ENCODE measurements at places on chromosomes 12 and 14.

GRCh38 chr14:77092676-77093075 is 5.4 kb upstream of the CIPC start:
- no peak overlapping the region for H3K27ac ChIP-seq
- DNase-seq: no peak
- H3K4me1 ChIP-seq: no peaks in the 10 kb centered on the region

GRCh38 chr12:82524641-82525040 is 162.1 kb upstream of the TMTC2 start:
- H3K27me3 ChIP-seq: no peaks in the 10 kb centered on the region
- no peak for DNase-seq
- no peak overlapping the region for H3K4me3 ChIP-seq
- H3K27ac ChIP-seq: no peak overlapping the region
- no peaks in the 10 kb centered on the region for H3K4me1 ChIP-seq
- no peaks in the 10 kb centered on the region for H3K36me3 ChIP-seq

- no peaks in the 10 kb centered on the region for H3K4me1 ChIP-seq
- no peak overlapping the region for H3K4me3 ChIP-seq
- H3K27ac ChIP-seq: no peak overlapping the region
- no peak for DNase-seq
- H3K27me3 ChIP-seq: no peaks in the 10 kb centered on the region
Observed at GRCh38 chr14:61406675-61407074, 85.3 kb downstream of the PRKCH start.

DNA sequence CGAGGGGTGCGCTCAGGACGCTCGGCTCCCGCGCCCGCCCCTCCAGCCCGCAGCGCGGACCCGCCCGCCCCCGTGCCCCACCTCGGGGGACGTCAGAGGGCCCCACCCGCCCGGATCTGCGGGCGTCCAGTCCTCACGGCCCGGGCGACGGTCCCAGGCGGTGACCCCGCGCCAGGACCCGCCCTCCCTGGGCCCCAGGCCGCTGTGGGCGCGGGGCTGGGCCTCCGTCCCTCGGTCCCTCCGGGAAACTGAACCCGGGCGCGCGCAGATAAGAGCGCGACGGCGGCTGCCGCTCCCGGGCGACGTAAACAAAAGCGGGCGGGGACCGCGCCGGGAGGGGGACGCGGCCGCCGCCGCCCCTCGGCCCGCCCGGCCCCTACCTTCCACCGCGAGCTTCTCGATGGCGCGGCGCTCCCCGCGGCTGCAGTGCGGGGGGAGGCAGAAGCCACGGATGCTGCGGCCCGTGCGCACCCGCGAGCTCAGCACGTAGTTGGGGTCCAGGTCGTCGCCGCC is 1.1 kb downstream of the CKB start:
- peak; percentile 63 for DNase-seq
- peak overlapping the region; percentile 61 for H3K4me3 ChIP-seq
- H3K27me3 ChIP-seq: no peaks in the 10 kb centered on the region
- H3K36me3 ChIP-seq: no peaks in the 10 kb centered on the region

GRCh38 chr14:101219896-101220703 is 316.6 kb upstream of the RTL1 start:
- H3K4me1 ChIP-seq: peaks cover 6% of the 10 kb centered on the region
- H3K27ac ChIP-seq: no peak overlapping the region
- H3K36me3 ChIP-seq: no peaks in the 10 kb centered on the region
- DNase-seq: no peak

GRCh38 chr14:32307881-32308582 is 21.1 kb upstream of the AKAP6 start:
- H3K4me1 ChIP-seq: no peaks in the 10 kb centered on the region
- no peak overlapping the region for H3K4me3 ChIP-seq
- H3K36me3 ChIP-seq: no peaks in the 10 kb centered on the region
- H3K27me3 ChIP-seq: no peaks in the 10 kb centered on the region
- DNase-seq: no peak

- H3K4me1 ChIP-seq: no peaks in the 10 kb centered on the region
- no peak overlapping the region for H3K27ac ChIP-seq
- no peak overlapping the region for H3K4me3 ChIP-seq
- no peaks in the 10 kb centered on the region for H3K27me3 ChIP-seq
- H3K36me3 ChIP-seq: no peaks in the 10 kb centered on the region
Observed at GRCh38 chr12:93616584-93617101, 44.2 kb downstream of the SOCS2 start.

- no peak for DNase-seq
- H3K27me3 ChIP-seq: no peaks in the 10 kb centered on the region
- no peak overlapping the region for H3K27ac ChIP-seq
- H3K4me3 ChIP-seq: no peak overlapping the region
- no peaks in the 10 kb centered on the region for H3K36me3 ChIP-seq
Observed at GRCh38 chr12:128796439-128797118, 27.2 kb downstream of the SLC15A4 start.

GRCh38 chr12:13596714-13597113 is 384.7 kb downstream of the GRIN2B start:
- H3K27ac ChIP-seq: no peak overlapping the region
- no peaks in the 10 kb centered on the region for H3K36me3 ChIP-seq
- no peaks in the 10 kb centered on the region for H3K4me1 ChIP-seq
- H3K4me3 ChIP-seq: no peak overlapping the region

DNA sequence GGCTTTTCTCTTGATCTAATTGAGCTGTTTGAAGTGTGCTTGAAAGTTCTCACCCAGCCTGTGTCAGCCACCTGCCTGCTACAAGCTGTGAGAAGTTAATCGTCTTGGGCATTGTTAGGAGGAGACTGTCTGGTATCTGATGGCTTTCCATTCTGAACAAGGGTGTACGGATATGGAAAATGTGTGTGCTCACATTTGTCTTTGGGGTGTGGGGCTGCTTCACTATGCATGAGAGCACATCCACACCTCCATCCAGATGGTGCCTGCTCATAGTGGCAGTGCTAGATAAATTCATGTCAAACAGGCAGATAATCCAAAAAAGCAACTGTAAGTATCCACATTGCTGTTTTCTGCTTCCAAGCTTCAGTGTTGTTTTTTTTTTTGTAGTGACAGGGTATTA is 462.2 kb downstream of the DIO2 start:
- DNase-seq: no peak
- H3K4me1 ChIP-seq: no peaks in the 10 kb centered on the region
- H3K27ac ChIP-seq: no peak overlapping the region
- H3K36me3 ChIP-seq: no peaks in the 10 kb centered on the region

DNA sequence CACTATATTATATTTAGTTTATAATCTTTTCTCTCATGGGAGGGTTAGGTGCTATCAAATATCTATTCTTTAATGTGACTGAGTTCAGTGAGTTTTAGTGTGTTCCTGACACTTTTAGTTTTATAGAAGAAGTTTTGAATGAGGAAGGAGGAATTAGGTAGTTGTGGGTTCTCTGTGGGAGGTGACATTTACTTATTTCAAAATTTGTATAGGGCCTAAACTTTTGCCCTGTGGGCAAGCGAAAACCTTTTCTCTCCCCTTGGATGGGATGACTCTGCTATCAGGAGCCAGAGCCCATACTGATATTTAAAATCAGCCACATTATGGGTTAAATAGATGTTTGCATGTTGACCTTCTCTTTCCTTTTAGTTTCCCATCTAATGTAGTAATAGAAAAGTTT is 43.6 kb downstream of the SPATS2 start:
- H3K27me3 ChIP-seq: no peaks in the 10 kb centered on the region
- no peak overlapping the region for H3K4me3 ChIP-seq
- no peak for DNase-seq
- H3K4me1 ChIP-seq: peaks cover 1% of the 10 kb centered on the region
- no peak overlapping the region for H3K27ac ChIP-seq

DNA sequence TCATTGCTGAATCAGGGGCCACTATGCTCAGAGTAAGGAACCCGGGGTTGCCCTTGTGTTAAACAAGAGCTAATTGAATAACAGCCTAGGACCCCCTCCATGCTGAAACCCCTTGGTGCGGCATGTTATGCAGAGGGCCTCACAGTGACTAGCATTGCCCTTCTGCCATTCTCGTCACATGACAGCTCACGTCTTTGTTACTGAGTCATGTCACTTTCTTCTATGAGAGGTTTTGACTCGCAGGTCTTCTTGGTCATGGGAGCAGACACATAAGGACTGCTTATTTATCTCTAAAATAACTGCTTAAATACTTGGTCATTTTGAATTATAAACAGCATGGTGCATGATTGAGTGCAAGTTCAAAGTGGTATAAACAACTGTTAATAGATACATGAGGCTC is 24.9 kb downstream of the TCTN1 start:
- DNase-seq: no peak
- no peaks in the 10 kb centered on the region for H3K36me3 ChIP-seq
- H3K4me3 ChIP-seq: no peak overlapping the region
- no peaks in the 10 kb centered on the region for H3K27me3 ChIP-seq
- no peaks in the 10 kb centered on the region for H3K4me1 ChIP-seq

GRCh38 chr12:113030875-113031525 is 25.5 kb upstream of the DTX1 start:
- no peak overlapping the region for H3K4me3 ChIP-seq
- no peak for DNase-seq
- no peak overlapping the region for H3K27ac ChIP-seq
- H3K36me3 ChIP-seq: no peaks in the 10 kb centered on the region
- peaks cover 2% of the 10 kb centered on the region for H3K4me1 ChIP-seq

- no peaks in the 10 kb centered on the region for H3K4me1 ChIP-seq
- H3K36me3 ChIP-seq: no peaks in the 10 kb centered on the region
- H3K27ac ChIP-seq: no peak overlapping the region
- H3K4me3 ChIP-seq: no peak overlapping the region
Observed at GRCh38 chr14:61344437-61345150, 23.2 kb downstream of the PRKCH start.

- no peak overlapping the region for H3K27ac ChIP-seq
- H3K36me3 ChIP-seq: no peaks in the 10 kb centered on the region
Observed at GRCh38 chr12:52871291-52872039, 22.7 kb upstream of the KRT78 start.

- H3K27ac ChIP-seq: peak overlapping the region; percentile 40
- DNase-seq: no peak
- no peaks in the 10 kb centered on the region for H3K36me3 ChIP-seq
- peaks cover 3% of the 10 kb centered on the region for H3K4me1 ChIP-seq
Observed at GRCh38 chr12:1758887-1759286, 61.5 kb upstream of the LRTM2 start.

DNA sequence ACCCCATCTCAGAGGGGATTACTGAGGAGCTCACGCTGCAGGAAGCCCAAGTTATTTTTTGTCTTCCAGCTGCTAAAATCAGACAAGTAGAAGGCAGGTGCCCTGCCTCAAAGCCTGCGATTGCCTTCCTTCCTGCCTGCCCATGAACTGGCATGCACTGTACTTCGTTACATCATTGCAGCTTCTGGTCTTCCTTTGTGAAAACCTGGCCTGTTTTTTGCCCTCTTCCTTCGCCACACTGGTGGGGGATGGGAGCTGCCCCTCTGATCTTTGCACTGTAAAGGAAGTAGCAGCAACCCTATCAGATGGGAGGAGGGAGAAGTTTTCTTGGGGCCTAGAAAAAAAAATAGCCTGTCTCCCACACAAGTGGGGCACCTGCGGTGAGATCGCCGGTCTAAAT is 1098.7 kb downstream of the BCL11B start:
- no peak for DNase-seq
- no peak overlapping the region for H3K4me3 ChIP-seq
- H3K4me1 ChIP-seq: no peaks in the 10 kb centered on the region
- no peak overlapping the region for H3K27ac ChIP-seq

GRCh38 chr12:45553204-45553603 is 176.3 kb upstream of the ARID2 start:
- no peak overlapping the region for H3K4me3 ChIP-seq
- no peaks in the 10 kb centered on the region for H3K4me1 ChIP-seq
- H3K36me3 ChIP-seq: no peaks in the 10 kb centered on the region
- no peak overlapping the region for H3K27ac ChIP-seq

DNA sequence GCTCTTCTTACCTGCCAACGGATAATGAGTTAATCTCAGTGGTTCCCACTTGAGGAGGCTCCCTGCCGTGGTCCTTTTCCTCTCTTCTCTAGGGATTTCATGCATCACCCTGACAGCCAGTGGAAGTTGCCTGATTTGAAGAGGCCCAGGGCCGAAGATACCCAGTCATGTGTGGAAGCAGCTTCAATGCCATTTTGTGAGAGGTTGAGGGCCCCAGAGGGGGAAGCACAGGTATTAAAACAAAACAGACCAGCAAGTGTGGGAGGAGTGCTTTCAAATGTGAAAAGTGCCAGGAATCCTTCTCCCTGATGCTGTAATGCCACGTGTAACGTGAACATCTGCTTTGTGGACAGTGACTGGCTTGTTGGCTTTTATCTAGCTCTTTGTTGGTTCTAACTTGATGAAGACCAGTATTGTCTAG is 1.5 kb downstream of the TCP11L2 start:
- H3K4me1 ChIP-seq: peaks cover 7% of the 10 kb centered on the region
- H3K27me3 ChIP-seq: no peaks in the 10 kb centered on the region
- H3K36me3 ChIP-seq: no peaks in the 10 kb centered on the region
- no peak for DNase-seq
- no peak overlapping the region for H3K27ac ChIP-seq
- peak overlapping the region; percentile 75 for H3K4me3 ChIP-seq
